ENCODE measurements at places on chromosomes 11 and 22.

DNA sequence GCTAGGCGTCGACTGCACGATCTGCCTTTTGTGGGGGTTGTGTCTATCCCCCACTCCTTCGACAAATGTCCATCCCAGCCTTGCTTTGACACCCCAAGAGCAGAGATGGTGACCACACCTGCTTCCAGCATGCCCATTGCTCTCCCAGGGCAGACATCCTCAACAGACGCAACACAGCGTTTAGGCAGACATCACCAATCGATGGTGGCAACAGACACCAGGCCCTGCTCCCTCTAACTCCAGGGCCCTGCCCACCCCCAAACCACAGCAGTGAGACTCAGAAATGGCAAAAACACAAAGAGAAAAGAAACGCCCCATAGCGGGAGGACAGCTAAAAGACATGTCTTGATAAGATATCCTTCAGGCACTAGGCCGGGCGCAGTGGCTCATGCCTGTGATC, 150.9 kb downstream of the CRYBB2 start:
- DNase-seq, result no peak
- no peak overlapping the region for H3K27ac ChIP-seq
- H3K36me3 ChIP-seq, result peaks cover 5% of the 10 kb centered on the region
- no peaks in the 10 kb centered on the region for H3K27me3 ChIP-seq
- H3K4me3 ChIP-seq, result no peak overlapping the region

- H3K36me3 ChIP-seq, result no peaks in the 10 kb centered on the region
- H3K4me3 ChIP-seq, result no peak overlapping the region
- DNase-seq, result peak; percentile 51
- peaks cover 15% of the 10 kb centered on the region for H3K4me1 ChIP-seq
- H3K27ac ChIP-seq, result no peak overlapping the region
- H3K27me3 ChIP-seq, result no peaks in the 10 kb centered on the region
Measured at GRCh38 chr11:74680035-74680671, 51.1 kb downstream of the CHRDL2 start.

DNA sequence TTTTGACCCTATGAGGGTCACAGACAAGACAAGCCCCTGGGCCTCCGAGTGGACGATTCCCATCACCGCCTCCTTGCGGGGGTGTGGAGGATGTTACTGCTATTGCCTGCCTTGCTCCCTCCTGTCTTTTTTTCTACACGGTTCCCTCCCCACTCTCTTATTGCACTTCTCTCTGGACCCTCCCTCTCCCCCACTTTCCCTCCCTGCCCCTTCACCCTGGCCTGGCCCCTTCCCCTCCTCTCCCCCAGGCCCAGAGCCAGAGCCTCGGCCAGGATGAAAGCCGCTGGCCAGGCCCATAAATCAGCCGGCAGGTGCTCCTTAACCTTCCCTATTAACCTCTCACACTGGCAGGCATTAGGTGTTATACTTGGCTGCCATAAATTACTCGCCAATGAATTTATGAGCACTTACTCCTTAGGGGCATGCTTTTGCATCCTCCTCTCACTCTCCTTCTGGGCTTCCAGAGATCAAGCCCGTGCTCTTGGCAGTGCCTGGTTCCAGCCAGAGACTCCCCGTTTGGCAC, 18.3 kb upstream of the ALX4 start:
- peaks cover 13% of the 10 kb centered on the region for H3K27me3 ChIP-seq
- H3K4me1 ChIP-seq, result no peaks in the 10 kb centered on the region
- H3K27ac ChIP-seq, result no peak overlapping the region
- no peak overlapping the region for H3K4me3 ChIP-seq
- H3K36me3 ChIP-seq, result no peaks in the 10 kb centered on the region
- no peak for DNase-seq

- H3K36me3 ChIP-seq, result no peaks in the 10 kb centered on the region
- H3K4me3 ChIP-seq, result no peak overlapping the region
- no peak overlapping the region for H3K27ac ChIP-seq
- DNase-seq, result no peak
- no peaks in the 10 kb centered on the region for H3K4me1 ChIP-seq
Measured at GRCh38 chr11:122812638-122813037, 25.7 kb upstream of the CRTAM start.

DNA sequence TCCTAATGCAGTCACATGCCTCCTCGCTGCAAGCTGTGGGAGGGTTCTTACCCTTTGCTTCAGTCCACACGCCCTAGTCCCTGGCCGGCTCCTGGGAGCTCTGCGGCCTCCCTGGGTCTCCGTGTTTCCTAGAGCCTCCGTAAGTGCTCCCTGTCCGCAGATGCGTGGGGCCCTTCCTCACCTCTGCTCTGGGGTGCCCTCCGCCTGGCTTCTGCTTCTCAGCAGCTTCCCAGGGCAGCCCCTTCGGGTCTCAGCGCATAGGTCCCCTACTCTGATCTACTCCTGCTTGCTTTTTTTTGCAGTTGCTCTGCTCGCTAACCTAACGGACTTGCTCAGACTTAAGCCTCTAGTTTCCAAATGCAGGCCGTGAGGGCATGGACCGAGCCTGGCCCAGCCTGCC, 22.4 kb downstream of the CAPN1 start:
- H3K27me3 ChIP-seq, result no peaks in the 10 kb centered on the region
- H3K4me3 ChIP-seq, result no peak overlapping the region
- H3K4me1 ChIP-seq, result no peaks in the 10 kb centered on the region
- no peak overlapping the region for H3K27ac ChIP-seq

- no peak overlapping the region for H3K27ac ChIP-seq
- peak; percentile 38 for DNase-seq
- H3K36me3 ChIP-seq, result no peaks in the 10 kb centered on the region
- no peaks in the 10 kb centered on the region for H3K4me1 ChIP-seq
Measured at GRCh38 chr22:40385036-40385782, 14.8 kb downstream of the SGSM3 start.

DNA sequence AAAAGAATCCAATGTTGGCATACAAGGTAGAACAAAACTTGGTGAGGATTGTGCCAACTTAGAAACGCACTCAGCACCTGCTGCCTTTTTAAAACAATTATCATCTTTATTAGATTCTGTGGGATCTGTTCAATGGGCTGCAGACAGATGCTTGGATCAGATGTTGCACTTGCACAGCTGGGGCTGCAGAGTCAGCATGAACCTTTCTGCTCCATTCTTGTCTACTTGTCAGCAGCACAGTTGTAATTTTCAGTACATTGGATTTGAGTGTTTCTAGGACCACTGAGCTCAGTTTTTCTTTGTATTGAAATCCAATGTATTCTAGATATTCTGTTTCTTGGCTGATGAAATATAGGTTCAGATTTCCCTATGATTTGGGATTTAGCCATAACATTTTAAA, 164.5 kb downstream of the LUZP2 start:
- no peak for DNase-seq
- no peak overlapping the region for H3K27ac ChIP-seq
- no peaks in the 10 kb centered on the region for H3K27me3 ChIP-seq
- no peaks in the 10 kb centered on the region for H3K36me3 ChIP-seq

DNA sequence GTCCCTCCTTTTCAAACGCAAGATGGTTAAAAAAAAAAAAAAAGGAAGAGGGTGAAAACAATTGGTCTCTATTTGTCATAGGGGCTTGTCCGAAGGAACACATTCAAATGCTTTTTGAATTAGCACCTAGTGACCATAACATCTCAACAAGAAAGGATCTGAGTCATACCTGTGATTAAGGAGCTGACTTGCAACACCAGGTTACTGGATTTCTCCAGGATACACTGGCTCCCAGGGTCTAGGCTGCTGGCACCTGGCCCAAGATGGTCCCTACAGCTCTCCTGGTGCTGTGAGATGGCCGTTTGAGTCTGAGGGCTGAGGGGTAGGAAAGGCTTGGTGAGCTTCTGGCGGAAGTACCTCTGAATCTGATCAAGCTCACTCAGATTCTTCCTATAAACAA, 28.4 kb upstream of the UCP3 start:
- no peaks in the 10 kb centered on the region for H3K4me1 ChIP-seq
- DNase-seq, result no peak
- H3K36me3 ChIP-seq, result peaks cover 39% of the 10 kb centered on the region
- no peak overlapping the region for H3K4me3 ChIP-seq

DNA sequence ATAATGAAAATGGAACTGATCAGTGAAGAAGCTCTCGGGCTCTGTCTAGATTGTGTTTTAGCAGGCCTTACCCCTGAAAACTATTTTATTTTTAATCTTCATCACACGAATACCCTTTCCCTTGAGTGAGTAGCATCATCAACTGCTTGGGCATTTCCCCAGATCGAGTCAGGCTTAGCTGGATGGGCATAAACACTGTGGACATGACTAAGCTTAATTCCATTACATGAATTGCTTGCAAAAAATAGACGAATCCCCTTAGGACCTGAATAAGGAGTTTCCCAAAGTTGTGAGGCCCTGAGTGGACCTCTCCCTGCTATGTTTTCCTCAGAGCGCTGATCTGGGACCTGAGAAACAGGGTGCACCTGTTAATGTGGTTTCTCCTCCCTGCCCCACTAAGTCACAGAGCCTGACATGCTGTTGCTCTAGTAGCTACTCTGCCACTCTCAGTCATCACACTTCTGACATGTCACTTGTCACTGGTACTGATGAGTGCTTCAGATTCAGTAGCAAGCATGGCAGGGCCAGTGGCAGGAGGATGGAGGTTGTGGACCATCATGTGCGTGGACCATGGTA, 53.5 kb downstream of the ENDOD1 start:
- H3K27me3 ChIP-seq, result no peaks in the 10 kb centered on the region
- H3K4me3 ChIP-seq, result no peak overlapping the region
- H3K27ac ChIP-seq, result no peak overlapping the region

GRCh38 chr11:2305140-2305778, 3.4 kb downstream of the TSPAN32 start:
- H3K36me3 ChIP-seq, result no peaks in the 10 kb centered on the region
- DNase-seq, result no peak
- H3K27me3 ChIP-seq, result no peaks in the 10 kb centered on the region
- no peak overlapping the region for H3K4me3 ChIP-seq
- peaks cover 32% of the 10 kb centered on the region for H3K4me1 ChIP-seq

DNA sequence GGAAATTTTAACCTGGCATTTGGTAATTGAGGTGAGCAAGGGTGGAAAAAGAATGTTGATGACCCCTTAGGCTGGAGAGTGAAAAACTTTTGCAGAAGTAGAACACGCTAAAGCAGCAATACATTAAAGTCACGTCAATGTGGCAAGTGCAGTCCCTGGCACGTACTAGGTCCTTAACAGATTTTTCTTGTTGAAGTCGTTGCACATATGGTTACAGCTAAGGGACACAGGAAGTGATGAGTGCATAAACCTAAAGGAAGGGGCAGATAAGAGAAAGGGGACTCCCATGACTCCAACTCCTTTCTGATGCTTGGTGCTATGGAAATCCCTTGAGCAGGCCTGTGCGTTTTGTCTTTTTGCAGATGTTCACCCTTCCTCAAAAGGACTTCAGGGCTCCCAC, 1.2 kb downstream of the ACCS start:
- peaks cover 10% of the 10 kb centered on the region for H3K4me1 ChIP-seq
- no peak for DNase-seq
- peaks cover 5% of the 10 kb centered on the region for H3K36me3 ChIP-seq
- no peaks in the 10 kb centered on the region for H3K27me3 ChIP-seq
- no peak overlapping the region for H3K27ac ChIP-seq
- peak overlapping the region; percentile 76 for H3K4me3 ChIP-seq

DNA sequence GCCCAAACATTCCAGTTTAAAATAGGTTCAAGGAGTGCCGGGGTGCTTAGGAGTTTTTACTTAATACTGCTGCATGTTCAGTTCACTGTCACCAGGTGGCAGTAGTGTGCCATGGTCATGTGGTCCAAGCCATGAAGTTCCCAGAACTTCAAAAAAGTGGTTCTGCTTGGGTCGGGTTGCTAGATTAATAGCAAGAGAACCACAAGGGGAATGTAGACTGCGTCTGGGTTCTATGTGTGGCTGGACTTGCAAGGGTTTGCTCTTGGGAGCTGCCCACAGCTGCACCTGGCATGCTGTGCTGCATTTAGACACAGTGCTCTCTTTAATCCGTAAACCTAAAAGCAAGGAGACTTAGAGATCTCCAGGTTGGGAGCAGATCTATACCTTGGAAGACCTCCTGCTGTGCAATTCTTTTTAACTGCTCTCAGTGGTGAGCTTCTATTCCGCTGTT, 6.5 kb upstream of the SPON1 start:
- no peaks in the 10 kb centered on the region for H3K36me3 ChIP-seq
- H3K4me3 ChIP-seq, result no peak overlapping the region
- no peak overlapping the region for H3K27ac ChIP-seq
- peaks cover 7% of the 10 kb centered on the region for H3K27me3 ChIP-seq
- H3K4me1 ChIP-seq, result no peaks in the 10 kb centered on the region

DNA sequence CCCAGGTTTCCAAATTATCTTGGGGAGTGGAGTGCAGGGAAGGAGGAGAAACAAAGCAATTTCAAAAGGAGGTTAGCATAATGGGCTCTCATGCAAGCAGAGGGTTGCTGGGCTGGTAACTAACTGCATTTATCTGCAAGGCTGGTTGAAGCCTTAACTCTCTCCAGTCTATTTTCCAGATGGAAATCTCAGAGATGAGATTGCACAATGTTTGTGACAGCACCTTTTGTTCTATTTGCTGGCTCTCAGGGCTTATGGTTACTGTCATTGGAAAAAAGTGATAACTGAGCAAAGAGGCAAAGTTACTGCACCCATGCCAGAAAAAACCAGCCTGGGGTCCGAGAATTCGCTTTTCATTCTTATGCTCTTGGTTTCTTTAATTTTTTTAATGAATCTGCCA, 33.2 kb downstream of the ABCC8 start:
- H3K4me1 ChIP-seq, result no peaks in the 10 kb centered on the region
- H3K36me3 ChIP-seq, result no peaks in the 10 kb centered on the region
- H3K27me3 ChIP-seq, result no peaks in the 10 kb centered on the region
- H3K4me3 ChIP-seq, result no peak overlapping the region

DNA sequence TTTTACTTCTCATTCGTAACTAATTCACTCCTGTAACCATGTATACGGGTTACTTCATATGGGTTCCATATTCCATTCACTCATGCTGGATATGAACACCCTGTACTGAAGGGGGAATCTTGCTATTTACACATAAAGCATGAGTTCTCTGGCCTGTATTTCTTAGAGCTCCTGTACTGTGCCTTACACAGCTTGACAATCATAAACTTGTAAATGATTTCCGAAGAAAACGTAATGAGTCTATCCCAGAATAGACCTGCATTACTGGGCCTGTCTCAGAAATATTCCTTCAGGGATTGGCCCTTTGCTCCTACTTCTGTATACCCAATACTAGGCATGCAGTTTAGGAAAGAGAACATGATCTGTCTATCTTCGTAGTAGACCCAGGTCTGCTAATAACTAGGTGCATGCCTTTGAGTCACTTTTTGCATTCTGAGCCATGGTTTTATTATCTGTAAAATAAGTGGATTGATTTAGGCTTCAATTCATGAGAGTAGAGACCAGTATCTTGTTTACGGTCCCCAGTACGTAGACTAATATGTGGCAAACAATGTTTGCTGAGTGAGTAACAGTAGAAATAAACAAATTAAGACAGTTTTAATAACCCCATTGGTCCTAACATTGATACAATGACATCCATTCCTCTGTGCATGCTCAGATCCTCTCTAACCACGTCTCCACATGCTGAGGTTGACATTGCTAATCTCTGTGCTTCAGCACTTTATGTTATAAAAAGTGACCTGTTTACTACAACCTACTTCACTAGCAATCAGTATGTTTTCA, 1.2 kb downstream of the CCDC34 start:
- no peak overlapping the region for H3K27ac ChIP-seq
- no peaks in the 10 kb centered on the region for H3K4me1 ChIP-seq
- DNase-seq, result no peak
